ENCODE measurements at places on chromosomes 11 and 22.

DNA sequence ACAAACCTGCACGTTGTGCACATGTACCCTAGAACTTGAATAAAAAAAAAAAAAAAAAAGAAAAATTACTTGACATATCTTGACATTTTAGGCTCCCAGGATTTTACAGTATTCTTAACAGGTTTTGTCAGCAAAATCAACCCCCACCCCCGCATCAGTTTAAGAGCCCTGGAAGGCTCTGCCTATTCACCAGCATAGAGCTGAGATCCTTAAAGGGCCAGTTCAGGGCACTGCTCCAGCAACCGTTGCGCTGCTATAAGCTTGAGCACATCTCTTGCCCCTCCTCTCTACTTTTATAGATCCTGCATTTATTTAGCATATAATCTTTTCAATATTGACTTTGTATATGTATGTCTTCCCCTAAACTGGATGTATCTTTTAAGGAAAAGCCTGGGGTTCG lies 697 bp upstream of the PAFAH1B2 start:
- peak; percentile 27 for DNase-seq

DNA sequence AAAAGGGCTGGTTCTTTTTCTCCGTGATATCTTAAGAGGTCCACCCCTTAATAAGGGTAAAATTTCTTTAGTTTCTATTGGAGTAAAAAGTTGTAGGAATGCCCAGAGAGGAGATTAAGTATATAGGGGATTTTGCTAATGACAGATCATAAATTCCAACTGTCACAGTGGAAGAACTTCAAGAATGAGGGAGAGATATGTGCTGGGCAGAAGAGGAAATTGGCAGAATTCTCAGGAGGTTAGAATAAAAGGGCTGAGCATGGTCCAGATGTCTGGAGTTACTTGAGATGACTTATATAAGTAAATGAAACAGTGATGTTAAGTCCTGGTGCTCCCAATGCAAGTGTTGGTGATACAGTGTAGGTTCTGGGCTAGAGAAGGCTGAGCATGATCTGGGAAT lies 417.6 kb upstream of the ARHGAP42 start:
- no peak for DNase-seq

- no peak for DNase-seq
These were observed 612.8 kb downstream of the INSC start for GRCh38 chr11:15727520-15727914.

- no peak for DNase-seq
These were observed 677.7 kb downstream of the BRD1 start for GRCh38 chr22:49149721-49150608.

GRCh38 chr11:96180341-96180740 lies 162.7 kb downstream of the MAML2 start:
- no peak for DNase-seq

DNA sequence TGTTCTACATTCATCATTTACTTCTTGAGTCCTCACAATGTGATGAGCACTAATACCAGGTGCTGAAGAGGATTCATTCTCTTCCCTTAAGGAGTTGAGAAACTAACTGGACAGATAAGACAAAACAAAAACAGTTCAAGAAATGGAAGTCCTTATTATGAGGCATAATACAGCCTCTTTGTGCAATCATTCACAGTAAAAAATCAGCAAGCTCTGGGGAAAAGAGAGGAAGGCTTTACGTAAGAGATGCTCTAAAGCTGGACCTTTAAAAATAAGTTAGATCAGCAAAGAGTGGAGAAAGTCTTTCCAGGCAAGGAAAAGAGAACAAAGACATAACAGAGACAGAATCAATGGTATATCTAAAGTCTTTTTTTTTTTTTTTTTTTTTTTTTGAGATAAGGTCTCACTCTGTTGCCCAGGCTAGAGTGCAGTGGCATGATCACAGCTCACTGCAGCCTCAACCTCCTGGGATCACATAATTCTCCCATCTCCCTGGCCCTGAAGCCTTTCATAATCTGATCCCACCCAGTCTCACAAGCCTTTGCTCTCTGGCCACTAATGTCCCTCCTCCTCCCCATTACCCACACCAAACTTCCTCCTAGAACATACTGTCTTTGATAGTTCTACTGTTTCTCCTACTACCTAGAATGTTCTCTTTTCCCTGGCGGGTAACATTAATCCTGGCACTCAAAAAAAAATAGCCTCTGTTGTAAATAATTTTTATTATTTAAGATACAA lies 40.9 kb downstream of the MRTFA start:
- DNase-seq, result no peak

DNA sequence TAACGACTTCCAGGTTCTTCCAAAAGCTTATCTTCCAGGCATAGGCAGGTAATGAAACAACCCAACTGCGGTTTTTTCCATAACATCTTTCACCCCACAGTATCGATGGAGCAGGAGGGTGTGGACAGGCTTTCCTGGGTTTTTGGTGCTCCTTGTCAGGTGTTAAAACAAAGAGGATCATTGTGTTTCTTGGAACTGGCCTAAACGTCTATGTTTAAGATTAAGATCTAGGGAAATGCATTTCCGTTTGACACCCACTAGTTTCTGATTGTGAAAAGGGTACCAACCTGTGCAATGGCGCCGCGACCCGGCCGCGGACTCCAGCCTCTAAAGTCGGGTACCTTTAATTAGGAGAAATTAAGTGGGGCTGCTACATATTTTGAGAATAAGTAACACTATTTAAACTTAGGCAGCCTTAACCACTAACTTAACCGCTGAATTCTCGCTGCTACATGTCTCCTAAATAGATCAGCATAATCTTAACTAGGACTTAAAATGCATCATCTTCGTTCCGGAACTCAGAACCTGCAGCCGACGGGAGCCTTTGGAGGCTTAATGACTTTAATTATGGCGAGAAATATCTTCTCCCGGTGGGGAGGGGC lies 31.5 kb downstream of the C22orf31 start:
- DNase-seq, result no peak

DNA sequence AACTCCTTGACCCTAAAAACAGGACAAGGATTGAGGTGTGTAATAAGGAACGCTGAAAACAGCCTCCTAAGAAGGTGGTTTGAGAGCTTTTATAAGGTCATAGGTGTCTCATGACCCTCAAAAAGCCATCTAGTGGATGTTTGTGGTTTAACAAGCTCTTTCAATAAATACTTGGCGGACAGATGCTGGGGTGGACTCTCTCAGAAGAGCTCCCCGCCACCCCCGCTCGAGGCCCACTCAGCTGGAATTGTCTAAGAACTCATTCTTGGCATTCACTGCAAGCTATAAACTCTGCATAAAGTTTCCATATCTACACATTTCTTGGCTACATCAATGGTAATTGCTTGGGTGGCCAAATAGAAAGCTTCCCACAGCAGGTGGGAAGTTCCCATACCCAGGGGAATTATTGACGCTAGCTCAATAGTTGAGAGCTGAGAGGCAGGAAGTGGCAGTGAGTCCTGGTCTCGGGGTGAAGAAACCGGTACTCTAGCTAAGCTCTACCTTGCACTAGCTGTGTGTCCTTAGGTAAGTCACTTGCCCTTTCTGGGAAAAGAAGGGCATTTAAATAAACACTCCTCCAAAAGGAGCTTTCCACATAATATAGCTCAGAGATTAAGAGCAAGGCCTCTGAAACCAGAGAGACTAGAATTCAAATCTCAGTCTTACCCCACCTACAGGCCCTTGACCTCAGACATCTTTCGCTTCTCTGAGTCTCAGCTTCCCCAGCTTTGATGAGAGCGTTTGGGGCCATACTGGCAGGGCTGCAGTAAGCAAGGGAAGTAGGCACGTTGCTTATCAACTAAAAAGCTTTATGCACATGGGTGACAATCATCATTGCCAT lies 6.4 kb downstream of the MS4A15 start:
- DNase-seq, result no peak

DNA sequence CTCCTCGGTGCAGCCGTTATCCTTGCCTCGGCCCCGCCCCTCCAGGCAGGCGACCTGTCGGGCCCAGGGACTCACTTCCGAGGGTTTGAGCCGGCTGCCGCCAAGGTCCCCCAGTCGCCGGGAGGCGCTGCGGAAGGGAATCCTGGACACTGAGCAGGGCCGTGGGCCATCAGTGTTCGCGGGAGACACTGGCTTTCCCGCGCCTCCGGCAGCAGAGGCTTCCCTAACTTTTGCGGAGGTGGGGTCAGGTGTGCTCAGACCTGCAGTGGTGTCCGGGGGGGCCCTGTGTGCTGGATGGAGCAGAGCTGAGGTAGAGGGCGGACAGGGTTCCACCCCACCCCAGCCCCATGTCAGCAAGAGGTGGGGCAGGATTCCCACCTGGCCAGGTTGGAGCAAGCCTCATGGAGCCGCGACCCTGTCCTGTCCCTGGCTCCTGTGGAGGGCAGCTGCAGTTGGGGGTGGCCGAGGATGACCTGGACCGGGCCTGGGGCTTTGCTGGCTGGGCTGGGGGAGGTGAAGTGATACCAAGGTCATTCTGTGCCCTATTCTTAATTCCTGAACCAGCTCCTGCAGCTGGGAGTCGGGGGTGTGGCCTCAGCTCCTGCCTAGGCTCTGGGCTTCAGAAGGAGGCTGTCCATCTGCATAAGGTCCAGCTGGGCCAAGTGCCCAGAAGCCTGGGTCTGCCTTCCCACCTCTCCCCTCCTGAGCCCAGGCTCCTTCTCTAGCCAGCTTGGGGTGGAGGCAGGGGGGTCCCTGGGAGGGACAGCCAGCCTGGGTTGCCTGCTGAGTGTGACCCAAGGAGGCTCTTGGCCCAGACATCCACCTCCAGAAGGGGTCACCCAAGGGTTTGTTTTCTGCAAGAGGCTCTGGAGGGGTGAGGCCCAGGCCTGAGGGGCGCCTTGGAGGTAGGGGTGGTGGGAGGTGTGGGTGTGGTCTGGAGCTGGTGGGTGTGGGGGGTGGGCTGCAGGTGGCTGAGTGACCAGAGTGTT lies 8.4 kb downstream of the TSPAN4 start:
- no peak for DNase-seq

DNA sequence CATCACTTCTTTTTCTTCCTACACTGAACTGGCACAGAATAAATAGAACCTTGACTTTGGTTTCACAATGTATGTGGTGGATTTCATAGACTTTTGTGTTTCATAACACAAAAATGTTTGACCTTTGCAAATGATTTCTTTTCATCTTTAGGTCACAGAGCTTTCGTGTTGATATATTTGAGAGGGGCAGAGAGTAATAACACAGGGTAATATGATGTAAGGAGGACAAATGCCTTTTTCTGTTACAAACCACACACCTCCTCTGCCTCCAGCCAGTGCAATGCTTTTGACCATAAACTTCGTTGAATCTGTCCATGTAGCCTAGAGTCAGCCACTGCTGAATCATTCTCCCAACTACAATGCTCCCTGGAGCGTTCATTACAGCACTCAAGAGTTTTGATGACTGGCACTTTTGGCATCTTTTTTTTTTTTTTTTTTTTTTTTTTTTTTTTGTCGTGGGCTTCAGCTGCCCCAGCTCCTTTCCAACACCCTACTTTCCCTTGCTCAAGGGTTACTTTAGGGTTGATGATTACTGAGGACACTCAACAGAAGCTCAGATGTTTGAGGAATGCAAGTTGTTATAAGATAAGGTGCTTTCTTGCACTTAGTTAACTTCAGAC lies 11.4 kb upstream of the CAT start:
- DNase-seq, result no peak

DNA sequence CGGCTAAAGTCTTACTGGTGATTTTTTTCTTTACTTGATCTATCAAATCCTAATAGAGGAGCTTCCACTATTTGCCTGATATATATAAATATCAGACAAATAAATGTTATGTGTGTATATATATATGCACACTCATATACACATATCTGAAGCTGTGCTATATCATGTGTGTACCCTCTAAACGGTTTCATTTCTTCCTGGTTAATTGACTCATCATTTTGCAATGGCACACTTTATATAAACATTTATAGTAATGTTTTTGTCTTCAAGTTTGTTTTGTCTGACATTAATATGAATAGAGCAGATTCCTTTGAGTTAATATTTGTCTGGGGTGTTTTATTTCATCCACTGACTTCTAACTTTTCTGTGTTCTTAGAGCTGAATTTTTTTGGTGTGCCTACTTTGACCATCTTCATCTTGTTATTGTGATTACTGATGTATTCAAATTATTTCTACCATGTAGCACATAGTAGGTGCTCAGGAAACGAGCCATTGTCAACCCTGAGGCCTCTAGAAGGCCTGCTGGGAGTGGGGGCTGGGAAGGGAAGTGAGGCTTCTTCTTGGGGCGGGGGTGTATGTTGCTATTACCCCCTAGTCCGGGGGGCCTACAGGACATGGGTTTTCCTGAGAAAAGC lies 82.6 kb downstream of the LRRC32 start:
- no peak for DNase-seq

DNA sequence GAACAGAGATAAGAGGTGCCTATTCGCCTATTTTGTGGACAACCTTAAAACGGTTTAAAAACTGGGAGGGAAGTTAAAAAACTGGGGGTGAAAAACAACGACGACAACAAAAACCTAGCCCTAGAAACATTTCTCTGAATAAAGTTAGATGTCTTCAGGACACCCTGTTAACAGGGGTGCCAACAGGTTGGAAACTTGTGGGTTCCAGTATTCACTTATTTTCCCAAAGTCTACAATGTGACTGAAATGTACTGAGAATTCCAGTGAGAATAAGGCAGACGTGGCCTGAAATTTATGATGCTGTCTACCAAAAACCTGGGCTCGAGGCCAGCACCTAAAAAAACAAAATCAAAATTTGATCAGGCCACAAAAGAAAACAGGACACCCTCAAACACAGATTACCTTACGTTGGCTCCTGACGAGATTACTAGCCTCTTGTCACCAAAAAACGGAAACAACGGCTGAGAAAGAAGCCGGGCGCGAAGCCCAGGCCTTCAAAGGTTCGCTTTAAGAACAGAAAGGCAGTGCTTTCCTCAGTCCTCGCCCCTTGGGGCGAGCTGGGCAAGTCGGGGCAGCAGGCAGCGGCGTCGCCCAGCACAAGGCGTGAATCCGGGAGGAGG lies 906 bp downstream of the CCDC90B start:
- DNase-seq, result no peak

- no peak for DNase-seq
These were observed 22.3 kb upstream of the PHLDA2 start for GRCh38 chr11:2951231-2952110.

DNA sequence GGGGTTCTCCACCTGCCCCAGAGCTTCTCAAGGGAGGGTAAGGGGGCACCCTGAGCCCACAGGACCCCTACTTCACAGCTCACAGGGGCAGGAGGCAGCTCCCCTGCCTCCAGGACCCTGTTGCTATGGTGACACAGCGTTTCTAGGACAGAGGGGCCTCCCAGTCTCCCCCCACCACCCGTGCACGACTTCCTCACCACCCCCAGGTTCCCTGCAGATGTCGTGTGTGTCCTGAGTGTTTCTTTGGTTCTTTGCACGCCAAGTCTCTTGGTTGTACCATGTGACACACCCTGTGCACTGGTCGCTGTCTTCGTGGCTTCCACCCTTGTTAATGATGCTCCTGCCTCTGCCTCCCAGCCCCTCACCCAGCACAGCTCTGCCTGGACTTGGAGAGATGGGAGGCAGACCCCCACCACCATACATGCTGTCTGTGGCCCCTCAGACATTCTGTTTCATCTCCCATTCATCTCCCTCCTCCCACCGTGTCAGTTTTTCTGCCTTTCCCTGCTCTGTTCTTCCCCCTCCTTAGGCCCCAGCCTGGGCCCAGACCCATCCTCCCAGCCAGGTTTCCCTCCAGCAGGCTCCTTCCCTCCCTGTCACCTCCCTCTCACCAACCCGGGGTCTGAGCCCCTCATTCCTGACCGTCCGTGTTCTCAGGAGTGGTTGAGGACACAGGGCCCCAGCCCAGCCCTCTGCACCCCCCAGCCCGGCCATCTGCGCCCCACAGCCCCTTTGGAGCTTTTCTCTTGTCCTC lies 24.5 kb upstream of the RAB1B start:
- no peak for DNase-seq

Measured in naive thymus-derived CD4-positive, alpha-beta T cell (primary cell).